Right lobe of liver (tissue), 6 donors: ENCODE measurements at places on chromosomes 2 and 18. TPM values are rescaled to one million over a fixed set of nuclear protein-coding genes. Genes with fewer than 3 reads are reported as not detected.

DNA sequence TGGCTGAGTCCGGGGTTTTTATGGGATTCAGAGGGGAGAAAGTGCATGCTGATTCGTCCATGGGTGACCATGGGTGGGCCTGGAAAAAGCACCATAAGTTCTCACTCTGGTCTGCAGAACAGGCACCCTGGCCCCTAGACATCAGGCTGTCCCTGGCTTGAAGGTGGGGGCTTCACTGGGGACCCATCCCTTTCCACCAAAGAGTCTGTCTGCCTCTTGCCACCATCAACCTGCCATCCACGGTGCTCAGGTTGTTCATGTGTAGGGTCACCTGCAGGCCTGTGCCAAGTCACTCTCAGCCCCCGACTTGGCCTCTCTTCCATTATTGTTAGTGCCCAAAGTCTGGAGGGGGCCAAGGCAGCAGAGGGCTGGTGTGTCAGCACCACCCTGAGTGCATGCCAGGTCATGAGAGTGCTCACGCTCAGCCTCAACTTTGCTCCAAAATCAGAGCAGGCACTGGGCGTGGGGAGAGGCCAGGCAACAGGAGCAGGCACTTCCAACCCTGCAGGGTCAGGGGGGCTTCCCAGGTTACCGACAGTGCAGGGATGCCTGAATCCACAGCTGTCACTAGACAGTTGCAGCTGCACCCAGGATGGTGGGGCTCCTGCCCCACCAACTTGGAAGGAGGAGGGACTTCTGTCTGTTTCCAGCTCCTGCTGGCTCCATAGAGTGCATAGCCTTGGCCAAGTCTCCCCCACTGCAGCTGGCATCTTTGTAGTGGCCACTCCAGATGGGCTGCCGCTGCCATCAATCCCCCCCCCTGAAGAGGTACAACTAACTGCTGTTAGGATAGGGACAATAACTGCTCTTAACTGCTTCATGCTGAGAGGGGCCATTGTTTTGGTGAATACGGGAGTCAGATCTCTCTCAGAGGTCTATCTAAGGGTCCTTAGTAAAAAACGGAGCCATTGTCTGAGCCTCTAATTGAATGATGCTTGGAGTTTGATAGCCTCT lies 209.3 kb downstream of the AKAIN1 start:
- H3K27ac ChIP-seq: no peak overlapping the region
- H3K4me3 ChIP-seq: no peak overlapping the region
- no peak for DNase-seq
- H3K4me1 ChIP-seq: no peaks in the 10 kb centered on the region

DNA sequence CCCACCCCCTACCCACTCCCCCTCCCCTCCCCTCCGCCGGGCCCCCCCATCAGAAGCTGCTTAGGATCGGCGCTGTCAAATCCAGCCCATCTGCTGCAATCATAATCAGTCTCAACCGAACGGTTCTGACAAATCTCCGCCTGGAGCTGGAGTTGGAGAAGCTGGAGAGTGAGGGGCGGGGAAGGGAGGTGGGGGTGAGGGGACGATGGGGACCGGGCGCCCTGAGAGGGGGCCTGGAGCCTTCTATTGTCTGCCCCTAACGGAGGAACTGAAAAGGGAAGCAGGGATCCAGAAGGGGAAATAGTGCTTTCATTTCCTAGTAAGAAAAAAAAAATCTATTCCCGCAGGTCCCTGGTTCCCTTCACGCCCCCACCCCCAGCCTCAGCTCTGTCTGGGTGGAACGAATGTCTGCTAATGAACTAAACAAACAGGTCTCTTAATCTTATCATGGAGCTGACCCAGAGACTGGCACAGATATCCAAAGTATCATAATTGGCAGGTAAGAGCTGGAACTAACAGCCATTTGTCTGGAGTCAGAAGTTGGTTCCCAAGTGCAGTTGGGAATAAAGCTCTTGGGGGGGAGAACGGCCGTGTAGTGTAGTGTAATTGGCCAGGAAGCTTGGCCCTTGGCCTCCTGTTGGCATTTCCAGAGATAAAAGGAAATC lies 301.2 kb downstream of the NCKAP5 start:
- H3K36me3 ChIP-seq: no peaks in the 10 kb centered on the region
- peak overlapping the region; percentile 42 for H3K4me3 ChIP-seq
- no peaks in the 10 kb centered on the region for H3K4me1 ChIP-seq

GRCh38 chr18:62717925-62718800 lies 2.8 kb downstream of the PHLPP1 start:
- H3K27me3 ChIP-seq: no peaks in the 10 kb centered on the region
- H3K36me3 ChIP-seq: no peaks in the 10 kb centered on the region
- peak overlapping the region; percentile 95 for H3K27ac ChIP-seq
- H3K4me1 ChIP-seq: no peaks in the 10 kb centered on the region

GRCh38 chr2:38315707-38316333 lies 61.3 kb downstream of the ATL2 start:
- DNase-seq: no peak
- H3K27me3 ChIP-seq: no peaks in the 10 kb centered on the region
- H3K4me1 ChIP-seq: no peaks in the 10 kb centered on the region

DNA sequence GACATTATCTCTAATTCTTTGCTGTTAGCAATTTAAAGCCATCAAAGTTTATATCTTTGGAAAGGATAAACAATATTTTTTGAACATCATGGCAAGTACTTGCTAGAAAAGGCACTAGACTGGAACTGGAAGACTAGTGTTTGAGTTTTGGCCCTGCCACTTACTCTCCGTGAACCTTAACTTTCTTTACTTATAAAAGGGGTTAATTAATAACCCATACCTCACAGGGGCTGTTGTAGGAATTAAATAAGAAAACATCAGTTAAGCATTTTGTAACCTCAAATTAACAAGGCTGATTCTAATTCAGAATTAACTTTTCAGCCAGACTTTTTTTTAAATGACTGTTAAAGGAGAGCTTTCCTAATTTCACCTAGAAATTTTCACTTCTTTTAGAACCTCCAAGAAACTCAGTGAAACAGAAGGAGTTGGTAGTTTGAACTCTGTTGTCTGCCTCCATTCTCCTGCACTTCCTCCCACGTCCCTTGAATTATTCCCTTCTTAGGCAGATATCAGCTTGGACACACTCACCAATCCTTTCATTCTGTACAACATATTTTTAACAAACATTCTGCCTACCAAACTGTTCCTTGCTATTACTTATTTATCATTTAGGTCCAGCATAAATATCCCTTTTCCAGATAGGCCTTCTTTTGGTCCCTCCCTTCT lies 79.5 kb downstream of the COX7A2L start:
- no peak overlapping the region for H3K27ac ChIP-seq
- H3K4me3 ChIP-seq: no peak overlapping the region
- H3K36me3 ChIP-seq: no peaks in the 10 kb centered on the region
- H3K27me3 ChIP-seq: no peaks in the 10 kb centered on the region

The PRSS56 gene
- total RNA-seq: not detected

The PTPRN gene
- total RNA-seq: not detected

DNA sequence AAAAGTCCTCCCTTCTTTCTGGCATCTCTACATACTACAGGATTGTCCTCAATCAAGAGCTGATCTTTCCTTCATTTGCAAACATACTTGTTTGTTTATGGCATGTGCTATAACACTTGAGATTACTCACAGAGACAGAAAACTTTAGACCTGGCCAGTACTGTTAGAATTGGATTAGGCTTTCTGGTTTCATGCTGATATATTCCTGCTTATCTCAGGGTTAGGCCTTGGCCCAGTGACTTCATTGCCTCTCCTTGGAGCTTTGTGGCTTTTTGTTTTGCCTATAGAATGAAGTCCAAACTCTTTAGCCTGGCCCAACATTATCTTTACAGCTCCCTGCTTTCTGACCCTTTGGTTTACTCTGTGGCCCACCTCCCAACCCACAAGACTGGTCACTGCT lies 363.3 kb downstream of the ALK start:
- H3K27me3 ChIP-seq: no peaks in the 10 kb centered on the region
- no peak overlapping the region for H3K4me3 ChIP-seq
- no peaks in the 10 kb centered on the region for H3K4me1 ChIP-seq
- DNase-seq: no peak
- no peak overlapping the region for H3K27ac ChIP-seq

The TMEM198 gene
- 1.2 TPM for total RNA-seq

The GREB1L gene
- 4.3 TPM for total RNA-seq

DNA sequence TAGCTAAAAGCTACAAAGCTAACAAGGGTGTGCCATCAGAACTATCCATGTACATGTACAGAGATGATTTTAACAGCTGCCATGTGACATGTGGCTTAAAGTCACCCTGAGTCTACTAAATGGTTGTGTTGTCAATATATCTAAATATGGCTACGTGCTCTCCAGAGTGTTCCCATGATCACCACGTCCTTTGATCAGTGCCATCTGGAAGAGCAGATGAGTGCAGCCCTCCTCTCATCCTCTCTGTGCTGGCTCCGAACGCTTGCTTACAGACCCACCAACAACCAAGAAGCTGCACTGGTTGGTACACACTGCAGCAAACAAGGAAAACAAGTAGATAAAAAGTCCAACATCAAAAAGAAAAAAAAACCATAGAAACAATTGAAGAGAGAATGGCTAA lies 88.6 kb upstream of the NARS1 start:
- no peak overlapping the region for H3K27ac ChIP-seq
- no peak overlapping the region for H3K4me3 ChIP-seq
- H3K4me1 ChIP-seq: no peaks in the 10 kb centered on the region
- no peaks in the 10 kb centered on the region for H3K36me3 ChIP-seq
- H3K27me3 ChIP-seq: no peaks in the 10 kb centered on the region

The SERPINB12 gene
- not detected for total RNA-seq

The IL1B gene
- total RNA-seq: 0.31 TPM

The TWIST2 gene
- 0.18 TPM for total RNA-seq

DNA sequence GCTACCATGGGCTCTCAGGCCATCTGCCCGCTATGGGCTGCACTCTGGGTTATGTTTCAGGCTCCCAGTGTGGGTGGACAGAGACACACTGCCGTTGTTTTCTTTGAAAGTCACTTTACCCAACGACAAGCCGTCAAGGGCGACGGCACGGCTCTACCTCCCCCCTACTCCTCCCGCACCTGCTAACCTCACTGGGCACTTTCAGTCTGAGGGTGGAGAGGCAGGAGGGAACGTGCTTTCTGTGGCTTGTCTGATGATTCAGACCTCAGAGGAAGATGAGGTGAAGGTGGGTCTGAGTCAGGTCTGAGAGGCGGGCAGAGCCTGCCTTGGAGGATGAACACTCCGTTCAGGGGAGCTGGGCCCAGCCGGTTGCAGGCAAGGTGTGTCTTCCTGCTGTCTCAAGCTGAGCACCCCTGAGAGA lies 147.6 kb upstream of the HDAC4 start:
- H3K27me3 ChIP-seq: no peaks in the 10 kb centered on the region
- no peaks in the 10 kb centered on the region for H3K4me1 ChIP-seq
- no peak overlapping the region for H3K4me3 ChIP-seq
- no peak overlapping the region for H3K27ac ChIP-seq
- no peak for DNase-seq

DNA sequence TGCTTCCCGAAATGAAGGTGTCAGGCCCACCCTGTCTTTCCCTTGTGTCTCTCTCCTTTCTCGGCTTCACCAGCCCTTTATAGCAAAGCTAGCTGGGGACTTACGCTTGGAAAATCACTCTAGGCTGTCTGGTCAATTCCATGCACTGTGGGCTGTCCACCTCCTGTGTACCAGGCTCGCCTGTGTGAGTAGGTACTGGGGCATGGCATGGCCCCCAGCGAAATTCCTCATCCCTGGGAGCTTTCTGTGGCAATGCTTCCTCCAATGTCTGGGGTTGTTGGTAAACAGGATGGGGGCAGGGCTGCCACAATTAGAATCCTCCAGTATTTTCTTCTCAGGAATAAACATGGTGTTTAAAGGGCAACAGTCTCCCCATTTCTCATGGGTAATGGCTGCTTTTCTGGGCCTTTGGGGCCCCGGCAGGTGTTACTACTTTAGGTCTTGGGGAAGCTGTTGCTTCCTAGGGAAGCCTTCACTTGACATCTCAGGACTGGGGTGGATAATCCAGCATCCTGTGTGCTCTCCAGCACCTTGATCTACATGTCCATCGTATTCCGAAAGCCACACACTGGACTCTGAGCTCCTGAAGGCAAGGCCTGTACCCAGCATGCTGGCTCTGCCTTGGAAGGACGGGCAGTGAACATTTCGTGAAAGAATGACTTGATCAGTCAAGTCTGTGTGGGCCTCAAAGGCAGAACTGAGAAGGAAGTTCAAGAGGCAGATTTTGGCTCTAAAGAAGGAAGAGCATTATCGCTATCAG lies 21.1 kb downstream of the RHOB start:
- no peaks in the 10 kb centered on the region for H3K36me3 ChIP-seq
- H3K4me1 ChIP-seq: no peaks in the 10 kb centered on the region
- no peak overlapping the region for H3K4me3 ChIP-seq
- DNase-seq: no peak

GRCh38 chr2:159082119-159082518 lies 113.7 kb downstream of the TANC1 start:
- H3K27ac ChIP-seq: no peak overlapping the region
- no peak for DNase-seq
- H3K4me3 ChIP-seq: no peak overlapping the region
- H3K36me3 ChIP-seq: no peaks in the 10 kb centered on the region

- H3K27ac ChIP-seq: no peak overlapping the region
- H3K27me3 ChIP-seq: no peaks in the 10 kb centered on the region
- H3K36me3 ChIP-seq: no peaks in the 10 kb centered on the region
- no peak overlapping the region for H3K4me3 ChIP-seq
- H3K4me1 ChIP-seq: no peaks in the 10 kb centered on the region
- DNase-seq: no peak
Measured at GRCh38 chr2:158489366-158490112, 32.8 kb downstream of the PKP4 start.

The AGXT gene
- total RNA-seq: 1,142 TPM

DNA sequence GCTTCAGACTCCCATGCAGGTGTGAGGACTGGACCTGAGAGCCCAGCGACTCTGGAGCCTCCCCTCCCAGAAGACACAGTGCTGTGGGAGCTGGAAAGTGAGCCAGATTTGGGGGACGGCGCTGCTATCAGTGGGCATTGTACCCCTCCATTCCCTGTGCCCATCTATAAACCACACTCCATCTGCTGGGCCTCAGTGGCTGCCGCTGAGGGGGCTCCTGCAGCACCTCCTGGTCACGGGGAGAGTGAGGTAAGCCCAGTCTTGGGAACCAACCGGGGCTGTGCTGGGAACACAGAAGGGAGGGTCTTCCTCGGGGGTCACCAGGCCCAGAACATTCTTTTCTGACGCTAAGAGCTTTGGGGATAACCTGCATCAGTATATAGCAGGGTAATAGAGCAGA lies 9.5 kb downstream of the PSD4 start:
- no peaks in the 10 kb centered on the region for H3K27me3 ChIP-seq
- H3K4me1 ChIP-seq: peaks cover 3% of the 10 kb centered on the region
- no peak overlapping the region for H3K27ac ChIP-seq
- peak; percentile 26 for DNase-seq

DNA sequence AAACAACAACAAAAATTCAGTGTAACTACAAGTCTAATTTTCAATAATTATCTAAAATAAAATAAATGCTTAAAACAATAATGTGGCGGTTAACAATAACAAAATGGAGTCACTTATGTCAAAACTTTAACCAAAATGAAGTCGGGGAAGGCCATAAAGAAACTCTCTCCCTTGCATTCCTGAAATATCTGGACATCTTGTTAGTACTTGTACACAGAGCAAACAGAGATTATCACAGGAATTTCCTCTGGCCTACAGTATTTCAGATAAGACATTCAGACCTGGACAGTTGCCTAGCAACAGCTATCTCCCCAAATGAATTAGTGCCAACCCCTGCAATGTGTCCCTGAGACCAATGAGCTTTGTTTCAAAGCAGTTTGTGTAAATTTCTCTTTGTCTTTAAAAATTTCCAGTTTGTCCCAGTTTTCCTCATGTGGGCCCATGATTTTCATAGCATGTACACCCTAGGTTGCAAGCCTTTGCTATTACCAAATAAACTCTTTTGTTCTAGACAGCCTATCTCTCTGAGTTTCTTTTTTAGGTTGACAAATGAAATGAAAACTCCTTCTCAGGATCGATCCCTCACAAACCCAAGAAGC lies 68.6 kb downstream of the EXOC6B start:
- no peak overlapping the region for H3K4me3 ChIP-seq
- no peak overlapping the region for H3K27ac ChIP-seq
- no peaks in the 10 kb centered on the region for H3K27me3 ChIP-seq
